ENCODE measurements at places on chromosomes 3 and 15. TPM values are rescaled to one million over a fixed set of nuclear protein-coding genes. Genes with fewer than 3 reads are reported as not detected.

GRCh38 chr15:60844511-60845174 is 365.7 kb upstream of the ICE2 start:
- no peak for DNase-seq

DNA sequence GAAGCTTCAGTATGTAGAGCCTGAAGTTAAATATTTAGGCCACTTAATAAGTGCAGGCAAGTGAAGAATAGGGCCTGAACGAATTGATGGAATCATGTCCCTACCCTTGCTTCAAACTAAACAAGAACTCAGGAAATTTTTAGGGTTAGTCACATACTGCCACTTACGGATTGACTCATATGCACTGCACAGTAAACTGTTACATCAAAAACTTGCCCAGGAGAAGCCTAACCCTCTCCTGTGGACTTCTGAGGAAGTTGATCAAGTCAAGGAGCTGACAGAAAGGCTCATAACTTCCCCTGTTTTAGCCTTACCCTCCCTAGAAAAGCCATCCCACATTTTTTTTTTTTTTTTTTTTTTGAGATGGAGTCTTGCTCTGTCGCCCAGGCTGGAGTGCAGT is 20.6 kb upstream of the KBTBD12 start:
- DNase-seq = no peak

DNA sequence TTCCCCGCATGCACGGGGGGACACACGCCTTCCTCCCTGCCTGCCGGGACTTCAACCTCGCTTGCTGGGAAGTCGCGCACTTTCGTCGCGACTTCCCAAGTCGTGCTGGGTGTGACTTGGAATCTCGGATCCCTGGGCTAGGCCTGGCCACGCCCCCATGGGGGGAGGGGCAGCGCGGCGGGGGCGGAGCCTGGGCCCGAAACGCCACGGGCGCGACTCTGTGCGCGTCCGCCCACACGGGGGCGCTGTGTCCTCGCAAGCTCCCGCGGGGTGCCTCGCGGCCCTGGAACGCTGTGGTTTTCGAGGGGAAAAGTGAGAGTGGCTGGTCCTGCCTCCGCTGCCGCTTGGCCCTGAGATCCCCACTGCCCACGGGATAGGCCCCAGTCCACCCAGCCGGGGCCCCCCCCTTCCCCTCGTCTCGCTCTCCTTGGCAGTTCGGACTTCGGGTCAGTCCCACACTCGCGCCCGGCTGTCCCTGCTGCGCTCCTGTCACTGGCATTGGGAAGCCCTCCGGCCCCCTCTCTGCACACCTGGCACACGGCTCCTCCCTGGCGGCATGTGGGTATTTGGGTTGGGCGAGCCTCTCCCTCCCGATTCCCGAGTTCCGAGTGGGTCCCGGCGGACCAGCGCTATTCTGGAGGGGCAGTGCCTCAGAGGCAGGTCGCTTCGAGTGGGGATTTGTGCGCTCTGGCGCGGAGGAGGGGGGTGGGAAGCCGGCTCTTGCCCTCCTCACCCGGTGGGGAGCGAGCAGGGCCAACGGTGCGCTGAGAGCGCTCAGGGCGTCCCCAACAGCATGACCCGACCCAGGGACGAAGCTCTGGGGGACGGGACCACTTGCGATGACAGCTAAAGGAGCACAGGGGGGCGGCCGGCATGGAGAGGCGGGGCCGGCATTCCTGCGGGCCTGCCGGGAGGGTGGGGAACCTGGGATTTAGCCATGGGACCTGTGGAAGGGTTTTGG is 23.6 kb downstream of the SEC61A1 start:
- peak; percentile 89 for DNase-seq

DNA sequence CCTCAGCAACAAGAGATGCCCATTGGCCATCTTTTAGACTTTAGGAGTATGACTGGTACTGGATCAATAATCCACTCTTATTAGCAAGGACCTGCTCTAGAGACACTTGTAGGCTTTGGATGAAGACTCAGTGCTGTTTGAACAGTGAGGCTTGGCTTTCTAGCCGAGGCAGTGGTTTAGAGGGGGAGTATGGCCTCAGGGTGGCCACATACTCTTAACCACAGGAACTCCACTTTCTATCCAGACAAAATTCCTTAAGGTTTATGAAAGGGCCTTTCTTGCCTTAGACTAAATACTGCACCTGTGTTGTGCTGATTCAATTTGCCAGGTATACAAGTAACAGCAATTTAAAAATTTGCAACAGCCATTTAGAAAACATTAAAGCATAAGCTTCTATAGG is 1046.3 kb downstream of the DIPK2A start:
- DNase-seq = peak; percentile 57

DNA sequence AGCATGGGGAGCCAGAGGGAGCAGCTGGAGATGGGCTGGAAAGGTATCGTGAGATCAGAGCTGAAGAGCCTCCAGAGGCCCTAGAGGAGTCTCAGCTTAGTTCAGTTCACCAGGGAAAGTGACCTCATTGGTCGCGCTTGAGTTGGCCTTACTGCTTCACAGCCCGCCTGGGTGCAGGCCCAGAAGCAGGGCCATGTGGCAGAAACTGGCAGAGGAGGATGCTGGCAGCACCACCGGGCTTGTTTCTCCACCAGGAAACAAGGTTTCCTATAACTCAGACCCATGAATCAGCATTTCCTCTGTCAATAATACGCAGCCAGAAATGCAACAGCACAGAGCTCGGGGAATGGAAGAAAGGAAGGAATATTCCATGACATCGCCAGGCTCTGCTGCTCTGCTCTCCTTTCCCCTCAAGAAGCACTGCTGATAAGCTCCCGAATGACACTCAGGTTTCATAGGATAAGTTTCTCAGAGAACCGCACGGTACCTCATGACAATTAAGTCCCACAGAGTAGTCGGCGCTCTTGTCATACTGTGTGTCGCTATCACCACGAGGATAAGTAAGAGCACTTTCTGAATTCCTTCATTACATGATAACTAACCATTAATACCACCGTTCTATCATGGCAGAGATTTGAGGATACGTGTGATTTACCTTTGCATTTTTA is 147.1 kb upstream of the LPP start:
- DNase-seq = peak; percentile 20

GRCh38 chr3:100978011-100978659 is 15.1 kb downstream of the ABI3BP start:
- DNase-seq = no peak

DNA sequence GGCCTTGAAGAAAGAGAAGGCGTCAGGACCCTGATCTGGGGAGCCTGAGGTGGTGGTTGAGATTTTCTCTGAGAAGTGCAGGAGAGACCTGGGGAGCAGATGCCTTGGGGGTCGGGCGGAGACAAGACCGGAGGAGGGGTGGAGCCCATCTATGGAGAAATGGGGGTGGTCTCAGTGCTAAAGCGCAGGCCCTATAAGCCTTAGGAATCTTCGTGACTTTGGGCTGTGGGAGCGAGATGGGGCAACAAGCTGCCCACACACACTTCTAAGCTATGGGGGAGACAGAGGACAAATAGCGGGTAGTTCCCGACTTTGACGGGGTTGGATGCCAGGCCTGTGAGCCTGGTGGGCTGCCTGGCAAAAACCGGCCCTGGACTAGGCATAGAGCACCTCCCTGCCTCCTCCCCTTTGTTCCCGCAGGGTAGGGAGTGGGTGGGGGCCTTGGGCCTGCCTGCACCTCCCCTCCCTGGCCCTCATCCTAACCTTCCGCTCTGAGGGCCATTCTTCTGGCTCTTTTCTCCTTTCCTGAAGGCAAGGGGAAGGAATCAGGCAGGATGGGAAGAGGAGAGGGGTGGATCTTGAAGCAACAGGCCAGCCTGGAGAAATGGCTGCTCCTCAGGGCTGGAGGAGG is 880 bp downstream of the NISCH start:
- peak; percentile 70 for DNase-seq

DNA sequence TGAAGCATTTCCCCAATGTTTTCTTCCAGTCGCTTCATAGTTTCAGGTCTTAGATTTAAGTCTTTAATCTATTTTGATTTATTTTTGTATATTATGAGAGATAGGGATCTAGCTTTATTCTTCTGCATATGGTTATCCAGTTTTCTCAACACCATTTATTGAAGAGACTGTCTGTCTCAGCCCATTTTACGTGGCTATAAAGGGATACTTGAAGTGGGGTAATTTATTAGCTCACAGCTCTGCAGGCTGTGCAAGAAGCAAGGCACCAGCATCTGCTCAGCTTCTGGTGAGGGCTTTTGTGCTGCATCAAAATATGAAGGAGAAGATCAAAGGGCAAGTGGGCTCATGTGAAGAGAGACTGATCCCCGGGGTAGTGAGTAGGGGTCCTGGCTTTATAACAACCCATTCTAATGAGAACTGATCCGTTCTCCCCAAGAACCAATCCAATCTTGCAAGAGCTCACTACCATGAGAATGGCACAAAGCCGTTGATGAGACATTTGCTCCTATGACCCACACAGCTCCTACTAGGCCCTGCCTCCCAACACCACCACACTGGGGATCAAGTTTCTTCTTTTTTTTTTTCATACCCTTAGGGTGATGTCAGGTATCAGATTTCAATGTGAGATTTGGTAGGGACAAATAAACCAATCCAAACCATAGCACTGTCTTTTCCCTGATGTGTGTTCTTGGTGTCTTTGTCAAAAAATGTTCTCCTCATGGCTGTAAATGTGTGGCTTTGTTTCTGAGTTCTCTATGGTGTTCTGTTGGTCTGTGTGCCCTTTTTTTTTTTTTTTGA is 63.2 kb downstream of the IQGAP1 start:
- no peak for DNase-seq

GRCh38 chr3:12557473-12558100 is 700 bp downstream of the MKRN2 start:
- DNase-seq = peak; percentile 60

DNA sequence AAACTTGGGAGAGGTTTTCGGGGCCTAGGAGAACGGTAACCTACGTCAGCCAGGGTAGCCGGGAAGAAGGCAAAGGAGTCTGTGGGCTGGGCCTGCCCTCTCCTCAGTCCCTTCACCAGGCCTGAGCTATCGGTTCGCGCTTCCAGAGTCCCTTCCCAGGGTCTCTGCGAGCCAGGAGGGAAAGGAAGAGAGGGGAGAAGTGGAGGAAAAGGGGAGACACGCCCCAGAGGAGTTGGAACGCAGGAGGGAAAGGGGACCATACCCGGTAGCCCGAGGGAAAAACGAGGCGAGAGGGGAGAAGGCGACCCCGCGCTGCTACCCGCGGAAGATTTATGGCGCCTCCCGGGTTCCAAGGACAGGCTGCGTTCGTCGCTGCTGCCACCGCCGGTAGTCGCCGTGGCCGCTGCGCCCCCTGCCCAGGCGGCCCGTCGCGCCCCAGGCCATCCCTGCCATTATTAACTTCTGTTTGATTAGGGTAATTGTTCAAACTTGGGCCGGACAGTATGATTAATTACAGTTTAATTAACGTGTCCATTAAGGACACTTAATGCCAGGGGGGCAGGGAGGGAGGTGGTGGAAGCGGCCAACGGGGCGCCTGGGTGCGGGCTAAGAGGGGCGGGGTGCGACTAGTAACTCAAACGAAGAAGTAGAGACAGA is 3.4 kb upstream of the SKOR1 start:
- DNase-seq = no peak

GRCh38 chr15:83655237-83655616 is 1.3 kb downstream of the ADAMTSL3 start:
- no peak for DNase-seq

- peak; percentile 72 for DNase-seq
Measured at GRCh38 chr3:15796771-15797641, 773 bp downstream of the ANKRD28 start.

DNA sequence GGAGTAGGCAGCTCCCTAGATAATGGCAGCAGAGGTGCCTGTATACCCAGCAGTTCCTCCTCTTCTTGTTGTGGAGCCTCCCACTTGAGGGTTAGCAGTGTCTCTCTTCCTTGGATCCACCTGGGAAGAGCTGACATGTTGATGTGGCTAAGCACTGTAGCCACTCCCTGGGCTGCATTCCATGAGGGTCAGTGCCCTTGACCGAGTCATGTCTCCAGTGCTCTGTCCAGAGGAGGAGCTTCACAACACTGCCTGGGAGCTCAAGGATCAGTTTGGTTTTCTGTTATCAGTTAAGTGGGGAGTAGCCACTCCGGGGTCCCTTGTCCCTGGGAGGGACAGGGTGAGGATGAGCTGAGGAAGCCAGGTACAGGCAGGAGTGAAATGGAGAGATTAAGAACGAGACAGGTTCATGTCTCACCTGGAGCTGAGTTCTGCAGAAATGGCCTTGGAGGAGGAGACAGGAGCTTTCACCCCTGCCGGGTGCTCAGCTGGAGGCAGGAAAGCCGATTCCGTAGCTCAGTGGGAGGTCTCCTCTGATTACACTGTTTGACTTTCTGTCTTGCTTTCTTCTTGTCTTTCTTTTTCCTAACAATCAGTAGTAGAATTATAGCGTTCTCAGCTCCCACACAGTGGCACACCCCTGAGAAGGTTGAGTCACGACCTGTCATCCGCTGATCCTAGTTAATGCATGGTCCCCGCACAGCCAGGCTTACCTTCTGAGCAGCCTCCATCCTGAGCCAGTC is 57.9 kb upstream of the SEC22A start:
- peak; percentile 32 for DNase-seq

GRCh38 chr3:108662142-108662738 is 72.7 kb downstream of the DZIP3 start:
- DNase-seq = peak; percentile 91

DNA sequence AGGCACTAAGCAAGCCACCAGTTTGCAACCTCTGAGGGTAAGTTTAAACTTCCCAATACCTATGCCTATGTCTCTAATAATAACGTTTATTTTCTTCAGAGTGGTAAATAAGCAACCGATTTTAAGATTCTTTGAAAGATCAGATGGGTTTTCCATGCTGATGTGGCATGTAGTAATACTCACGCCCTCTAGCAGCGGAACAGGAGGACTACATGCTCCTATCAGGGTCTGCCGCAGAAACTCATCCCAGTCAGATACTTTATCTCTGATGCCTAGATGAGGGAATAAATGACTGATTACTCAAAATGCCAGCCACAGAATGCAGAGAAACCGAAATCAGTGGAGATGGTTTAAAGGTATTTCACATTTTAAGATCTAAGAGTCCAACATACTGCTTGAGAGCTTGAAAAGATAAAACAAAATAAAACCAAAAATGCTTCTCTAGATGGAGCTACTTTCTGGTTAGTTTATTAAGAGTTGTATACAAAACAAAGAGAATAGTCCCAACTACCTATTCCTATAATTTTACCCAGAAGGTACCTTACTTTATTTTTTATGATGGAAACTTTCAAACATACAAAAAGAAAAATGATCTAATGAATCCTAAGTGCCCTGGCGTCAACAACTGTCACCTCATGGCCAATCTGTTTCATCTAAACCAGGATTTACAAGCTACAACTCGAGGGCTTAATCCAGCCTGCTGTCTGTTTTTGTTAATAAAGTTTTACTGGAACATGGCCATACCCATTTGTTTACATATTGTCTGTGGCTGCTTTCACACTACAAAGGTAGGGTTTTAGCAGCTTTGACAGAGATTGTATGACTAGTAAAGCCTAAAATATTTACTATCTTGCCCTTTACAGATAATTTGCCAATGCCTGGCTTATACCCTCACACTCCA is 37.5 kb upstream of the STIMATE start:
- peak; percentile 61 for DNase-seq

Gene ACTRT3
- 1.7 TPM for polyA plus RNA-seq

Gene FAM107A
- not detected for polyA plus RNA-seq

Gene SLC35G2
- polyA plus RNA-seq = 3.4 TPM

Data from cardiac muscle cell (in vitro differentiated cells and primary cell).